Neural progenitor cell (in vitro differentiated cells): ENCODE measurements at places on chromosomes 3 and 15.

- peak; percentile 56 for DNase-seq
These were observed 5.0 kb downstream of the FAM219B start for GRCh38 chr15:74901612-74902063.

GRCh38 chr15:70504299-70504951 lies 258.9 kb downstream of the UACA start:
- DNase-seq = no peak

GRCh38 chr3:144270100-144270499 lies 298.5 kb downstream of the DIPK2A start:
- no peak for DNase-seq

DNA sequence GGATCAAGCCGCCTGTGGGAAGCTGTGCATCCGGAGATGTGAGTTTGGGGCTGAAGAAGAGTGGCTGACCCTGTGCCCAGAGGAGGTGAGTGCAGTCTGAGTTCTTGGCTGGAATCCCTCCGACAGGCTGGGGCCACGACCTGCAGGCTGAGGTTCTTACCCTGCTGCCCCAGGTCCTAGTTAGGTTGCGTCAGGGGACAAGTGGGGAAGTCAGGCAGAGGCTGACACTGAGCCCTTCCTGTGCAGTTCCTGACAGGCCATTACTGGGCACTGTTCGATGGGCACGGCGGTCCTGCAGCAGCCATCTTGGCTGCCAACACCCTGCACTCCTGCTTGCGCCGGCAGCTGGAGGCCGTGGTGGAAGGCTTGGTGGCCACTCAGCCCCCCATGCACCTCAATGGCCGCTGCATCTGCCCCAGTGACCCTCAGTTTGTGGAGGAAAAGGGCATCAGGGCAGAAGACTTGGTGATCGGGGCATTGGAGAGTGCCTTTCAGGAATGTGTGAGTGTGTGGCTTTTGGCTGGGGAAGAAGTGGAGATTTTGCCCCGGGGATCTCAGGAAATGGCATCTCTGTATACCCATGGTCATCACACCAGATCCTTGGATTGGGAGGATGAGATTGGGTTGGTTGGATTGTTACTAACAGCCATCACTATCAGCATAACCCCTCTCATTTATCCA lies 1.3 kb downstream of the PPM1M start:
- DNase-seq = no peak

DNA sequence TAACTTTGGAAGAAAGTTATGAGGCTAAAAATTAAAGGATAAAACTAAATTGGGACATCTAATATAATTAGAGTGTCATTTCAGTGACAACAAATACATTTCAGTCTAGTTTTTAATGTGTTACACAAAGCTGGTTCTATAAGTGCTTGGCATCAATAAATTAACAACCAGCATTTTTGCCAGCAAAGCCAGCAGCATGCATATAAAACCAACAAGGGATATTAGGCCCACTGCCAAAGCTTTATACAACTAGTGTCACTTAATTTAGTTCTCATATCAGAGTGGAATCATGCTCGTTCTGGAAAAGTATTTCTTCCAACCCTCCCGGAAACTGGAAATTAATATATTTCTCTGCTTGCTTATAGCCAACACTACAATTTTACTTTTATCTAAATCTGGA lies 88.8 kb downstream of the THBS1 start:
- no peak for DNase-seq

DNA sequence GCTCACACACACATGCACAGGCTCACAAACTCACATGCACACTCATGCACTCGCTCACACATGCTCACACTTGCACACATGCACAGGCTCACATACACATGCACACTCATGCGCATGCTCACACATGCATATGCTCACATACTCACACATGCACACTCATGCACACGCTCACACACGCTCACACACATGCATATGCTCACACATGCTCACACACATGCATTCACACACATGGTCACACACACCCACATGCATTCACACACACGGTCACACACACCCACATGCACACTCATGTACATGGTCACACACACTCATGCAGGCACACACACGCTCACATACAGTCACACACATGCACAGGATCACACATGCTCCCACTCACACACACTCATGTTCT lies 132.8 kb upstream of the SMAD3 start:
- no peak for DNase-seq

DNA sequence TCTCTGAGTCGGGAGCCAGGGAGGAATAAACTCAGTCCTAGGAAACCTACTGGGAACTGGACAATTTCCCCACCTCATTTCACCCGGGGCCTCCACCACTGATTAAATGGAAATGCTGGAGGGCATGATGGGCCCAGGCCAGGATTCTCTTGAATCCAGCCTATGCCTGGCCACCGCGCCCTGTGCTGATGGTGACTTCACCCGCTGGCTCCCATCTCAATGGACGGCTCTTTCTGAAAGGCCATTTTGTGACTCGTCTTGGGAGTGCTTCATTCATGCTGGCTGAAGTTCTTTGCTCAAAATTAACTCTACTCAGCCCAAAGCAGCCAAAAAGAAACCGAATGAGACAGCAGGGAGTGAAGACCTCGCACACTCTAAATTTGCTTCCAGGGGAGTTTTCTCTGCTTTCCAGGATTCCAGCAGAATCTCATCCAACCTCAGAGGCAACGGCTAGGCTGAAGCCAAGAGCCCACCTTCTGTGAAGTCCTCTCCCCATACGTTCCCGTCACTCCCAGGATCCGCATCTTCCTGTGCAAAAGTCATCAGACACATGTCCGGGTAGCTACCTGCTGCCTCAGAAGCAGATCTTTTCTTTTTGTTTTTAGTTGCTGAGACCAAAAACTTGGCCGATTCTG lies 266.0 kb upstream of the ICE2 start:
- no peak for DNase-seq

GRCh38 chr3:188749010-188749617 lies 422.7 kb upstream of the TPRG1 start:
- peak; percentile 77 for DNase-seq

GRCh38 chr3:14458434-14459275 lies 56.2 kb downstream of the SLC6A6 start:
- no peak for DNase-seq
